ENCODE measurements at places on chromosomes 3 and 15.

- DNase-seq = no peak
These were observed 4.6 kb downstream of the EFCC1 start for GRCh38 chr3:129005526-129006303.

DNA sequence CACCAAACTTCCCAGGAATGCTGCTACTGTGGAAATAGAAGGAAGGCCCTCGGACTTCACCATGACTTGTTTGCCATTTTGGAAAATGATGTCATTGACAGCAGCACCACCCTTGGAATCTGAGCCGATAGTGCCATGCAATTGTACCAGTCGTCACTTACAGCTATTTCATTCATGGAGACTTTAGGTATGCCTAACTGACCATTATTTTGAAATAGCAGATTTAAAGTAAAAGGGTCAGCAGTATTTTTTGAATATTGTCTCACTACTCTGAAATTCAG is 66.0 kb upstream of the ARL8B start:
- DNase-seq = no peak

GRCh38 chr15:93249623-93250022 is 160.6 kb upstream of the RGMA start:
- no peak for DNase-seq

DNA sequence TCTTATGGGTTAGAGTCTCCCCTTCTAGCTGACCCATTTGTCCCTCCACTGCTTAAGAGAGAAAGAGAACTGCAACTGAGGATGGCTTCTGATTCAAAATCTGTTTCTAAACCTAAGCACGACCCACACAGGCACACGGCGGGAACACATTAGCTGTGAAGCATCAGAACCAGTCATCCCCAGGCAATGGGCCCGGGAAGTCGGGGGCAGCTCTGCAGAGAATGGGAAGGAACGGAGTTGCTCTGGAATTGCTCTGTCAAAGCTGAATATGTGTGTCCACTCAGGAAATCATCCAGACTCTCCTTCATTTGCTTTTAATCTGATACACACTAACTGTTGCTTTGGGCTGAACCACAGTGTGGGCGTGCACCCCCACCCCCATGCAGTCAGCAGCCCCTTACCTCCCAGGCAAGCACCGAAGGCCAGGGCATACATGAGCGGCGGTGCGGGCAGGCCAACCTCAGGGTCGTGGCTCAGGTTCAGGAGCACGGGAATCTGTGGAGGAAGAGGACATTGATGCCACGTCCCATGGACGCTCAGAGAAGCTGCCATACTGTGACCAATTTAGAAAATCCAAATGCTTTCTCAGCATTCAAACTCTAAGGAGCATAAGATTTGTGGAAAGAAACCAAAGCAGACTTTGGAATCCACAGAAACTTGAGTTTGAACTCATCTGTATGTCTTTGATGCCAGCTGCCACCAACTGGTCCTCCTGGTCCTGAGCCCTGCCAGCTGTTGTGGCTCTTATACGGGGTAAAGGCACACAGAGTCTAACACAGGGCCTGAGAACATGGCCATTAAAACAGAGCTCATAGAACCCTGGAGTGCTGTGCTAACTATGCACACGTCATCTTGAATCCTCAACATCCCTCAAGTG is 247.9 kb downstream of the OCA2 start:
- no peak for DNase-seq

DNA sequence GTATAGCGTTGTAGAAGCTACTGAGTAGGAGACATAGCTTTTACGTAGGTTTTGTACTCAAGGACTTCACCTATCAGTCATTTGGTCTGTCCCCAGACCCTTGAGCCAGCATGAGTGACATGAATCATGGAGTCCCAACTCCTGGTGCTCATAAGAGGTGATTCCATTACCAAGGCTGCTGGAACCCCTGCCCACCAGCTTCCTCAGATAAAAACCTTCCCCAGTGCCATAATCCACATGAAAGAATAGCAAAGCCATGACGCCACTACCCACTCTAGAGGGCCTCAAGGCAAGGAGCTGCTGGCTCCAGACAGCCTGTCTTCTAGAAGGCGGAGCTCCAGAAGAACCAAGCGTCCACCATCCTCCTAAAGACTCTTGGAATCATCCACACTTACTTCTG is 69.6 kb downstream of the NCEH1 start:
- DNase-seq = no peak

DNA sequence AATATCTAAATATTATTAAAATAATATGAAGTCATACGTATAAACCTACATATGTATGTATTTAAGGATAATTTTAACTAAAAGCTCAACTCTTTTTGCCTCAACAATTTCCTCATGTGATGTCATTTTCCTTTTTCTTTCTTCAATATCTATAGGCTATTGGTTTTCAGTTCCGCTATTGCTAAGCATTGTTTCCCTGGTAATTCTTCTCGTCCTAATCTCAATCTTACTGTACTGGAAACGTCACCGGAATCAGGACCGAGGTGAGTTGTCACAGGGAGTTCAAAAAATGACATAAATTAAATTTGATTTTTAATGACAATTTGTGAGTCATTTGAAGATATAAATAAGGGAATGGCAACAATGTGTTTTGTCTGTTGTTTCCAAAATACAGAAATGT is 16.6 kb downstream of the CD200 start:
- no peak for DNase-seq

DNA sequence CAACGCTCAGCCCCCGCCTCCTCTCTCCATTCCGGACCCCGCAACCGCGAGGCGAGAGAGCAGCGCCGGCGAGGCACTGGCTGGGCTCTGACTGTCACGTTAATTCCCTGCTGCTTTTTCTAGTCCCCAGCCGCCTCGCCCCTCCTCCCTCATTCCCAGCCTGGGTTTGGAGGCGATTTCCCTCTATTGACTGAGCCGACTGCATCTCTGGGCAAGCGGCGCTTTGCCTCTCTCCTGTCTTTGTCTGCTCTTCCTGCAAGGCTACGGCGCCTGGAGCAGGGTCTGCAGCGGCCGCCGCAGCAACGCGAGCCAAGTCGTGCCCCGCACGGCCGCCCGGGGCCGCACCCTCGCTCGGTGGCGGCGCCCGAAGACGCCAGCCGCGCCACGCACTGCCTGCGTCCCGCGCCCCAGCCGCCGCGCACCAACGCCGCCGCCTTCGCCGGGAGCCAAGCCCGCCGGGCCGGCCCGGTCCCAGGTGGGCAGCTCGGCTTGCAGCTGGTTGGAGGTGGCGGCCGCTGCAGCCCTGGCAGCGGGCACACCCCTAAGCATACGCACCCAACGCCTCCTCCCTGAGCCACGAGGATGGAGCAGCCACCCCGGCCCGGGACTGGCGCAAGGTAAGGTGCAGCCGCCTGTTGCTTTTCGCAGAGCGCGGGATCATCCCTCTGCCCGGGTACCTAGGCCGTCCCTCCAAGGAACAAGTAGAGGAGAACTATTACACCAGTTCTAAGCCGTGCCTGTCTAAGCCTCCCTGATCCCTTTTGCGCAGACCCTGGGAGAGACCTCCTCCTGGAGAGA is at the start of gene LRRC3B:
Gene LRRC3B (plus strand): TSS at position 152 of the 798 bp plus-strand sequence. CDS start 86,901 bp downstream, outside the sequence.
- DNase-seq = no peak

DNA sequence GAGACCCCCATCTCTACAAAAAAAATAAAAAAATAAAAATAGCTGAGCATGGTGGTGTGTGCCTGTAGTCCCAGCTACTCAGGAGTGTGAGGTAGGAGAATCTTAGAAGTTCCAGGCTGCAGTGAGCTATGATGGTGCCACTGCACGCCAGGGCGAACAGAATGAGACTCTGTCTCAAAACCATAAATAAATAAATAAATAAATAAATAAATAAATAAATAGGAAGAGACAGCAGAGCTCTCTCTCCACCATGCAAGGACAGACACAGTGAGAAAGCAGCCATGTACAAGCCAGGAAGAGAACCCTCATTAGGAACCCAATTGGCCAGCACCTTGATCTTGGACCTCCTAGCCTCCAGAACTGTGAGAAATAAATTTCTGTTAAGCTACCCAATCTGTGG is 5.4 kb upstream of the C15orf61 start:
- no peak for DNase-seq

DNA sequence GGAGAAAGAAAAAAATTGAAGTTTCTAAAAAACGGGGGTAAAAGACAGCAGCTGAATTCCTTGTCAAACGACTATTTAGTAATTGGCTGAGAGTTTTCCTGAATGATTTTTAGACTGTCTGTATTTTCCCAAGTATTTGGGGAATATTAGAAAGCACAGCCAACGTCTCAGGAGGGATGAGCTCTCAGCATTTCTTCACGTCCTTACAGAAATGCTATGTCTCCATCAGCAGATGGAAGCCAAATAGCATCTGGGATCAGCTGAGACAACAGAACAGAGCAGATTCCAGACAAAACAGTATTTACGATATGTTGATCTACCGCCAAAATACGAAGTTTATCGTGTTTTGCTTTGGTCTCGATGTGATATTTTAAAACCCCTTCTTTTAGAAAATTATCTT is 5.3 kb upstream of the TMC3 start:
- no peak for DNase-seq

DNA sequence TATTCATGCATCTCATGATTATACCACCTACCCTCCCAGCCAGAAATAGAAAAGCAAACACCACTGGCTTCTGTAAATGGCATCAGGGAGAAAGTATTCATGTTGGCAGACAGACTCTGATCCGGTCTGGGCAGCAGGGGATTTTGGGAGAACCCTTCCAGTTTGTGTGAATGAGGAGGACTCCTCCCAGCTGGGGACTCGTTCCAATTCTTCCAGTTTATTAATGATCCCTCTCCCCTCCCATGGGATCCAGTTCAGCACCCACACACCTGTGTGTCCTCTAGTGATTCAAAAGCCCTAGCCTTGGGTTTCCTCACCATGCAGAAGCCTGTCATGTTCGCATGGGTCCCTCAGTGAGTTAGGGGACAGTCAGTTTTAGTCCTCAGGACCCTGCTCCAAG is 110.9 kb downstream of the IQSEC1 start:
- no peak for DNase-seq

DNA sequence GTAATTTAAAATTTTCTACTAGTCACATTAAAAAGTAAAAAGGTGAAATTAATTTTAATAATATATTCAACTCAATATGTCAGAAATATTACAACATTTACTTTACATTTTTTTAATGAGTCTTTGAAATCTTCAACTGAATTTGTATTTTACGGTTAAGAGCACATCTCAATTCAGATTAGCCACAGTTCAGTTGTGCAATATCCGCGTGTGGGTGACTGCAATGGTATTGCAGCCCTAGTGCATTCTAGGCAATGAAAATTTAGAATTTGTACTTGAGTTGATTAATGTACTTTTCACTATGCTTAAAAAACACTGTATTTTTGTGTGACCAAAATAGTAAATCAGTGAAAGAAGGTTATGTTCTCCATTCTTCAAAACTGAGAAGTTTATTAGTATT is 57.3 kb downstream of the CEP63 start:
- no peak for DNase-seq

- DNase-seq = no peak
These were observed 39.9 kb downstream of the KLF15 start for GRCh38 chr3:126317029-126317996.

- DNase-seq = no peak
These were observed 222.6 kb downstream of the ZNF385D start for GRCh38 chr3:21528291-21528995.

DNA sequence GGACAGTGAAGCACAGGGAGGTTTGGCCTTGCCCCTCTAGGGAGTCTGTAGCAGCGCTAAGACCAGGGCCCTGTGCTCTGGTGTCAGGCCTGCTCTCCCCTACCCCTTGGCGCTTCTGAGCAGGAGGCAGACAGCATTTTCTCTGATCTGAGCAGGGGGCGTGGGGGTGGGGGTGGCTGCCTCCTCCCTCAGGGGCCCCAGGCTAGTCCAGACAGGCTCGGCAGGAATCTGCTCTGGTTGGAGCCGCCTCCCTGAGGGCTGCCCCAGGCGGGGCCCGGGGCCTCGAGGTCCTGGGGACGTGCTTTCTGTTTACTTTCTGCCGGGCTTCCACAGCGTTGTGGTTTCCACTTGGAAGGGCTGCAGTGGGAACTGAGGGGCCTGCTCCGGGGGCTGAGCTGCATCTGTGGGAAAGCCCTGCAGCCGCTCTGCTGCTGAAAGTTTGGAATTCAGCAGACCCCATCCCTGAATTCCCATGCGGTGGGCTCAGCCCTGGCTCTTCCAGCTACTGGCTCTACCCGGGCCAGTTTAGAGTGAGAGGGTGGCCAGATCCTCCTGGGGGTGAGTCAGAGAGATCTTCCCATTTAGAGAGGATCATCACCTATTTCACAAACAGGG is 105.4 kb downstream of the LINGO1 start:
- no peak for DNase-seq

- DNase-seq = peak; percentile 12
These were observed 2.9 kb downstream of the SCN5A start for GRCh38 chr3:38646630-38647029.

DNA sequence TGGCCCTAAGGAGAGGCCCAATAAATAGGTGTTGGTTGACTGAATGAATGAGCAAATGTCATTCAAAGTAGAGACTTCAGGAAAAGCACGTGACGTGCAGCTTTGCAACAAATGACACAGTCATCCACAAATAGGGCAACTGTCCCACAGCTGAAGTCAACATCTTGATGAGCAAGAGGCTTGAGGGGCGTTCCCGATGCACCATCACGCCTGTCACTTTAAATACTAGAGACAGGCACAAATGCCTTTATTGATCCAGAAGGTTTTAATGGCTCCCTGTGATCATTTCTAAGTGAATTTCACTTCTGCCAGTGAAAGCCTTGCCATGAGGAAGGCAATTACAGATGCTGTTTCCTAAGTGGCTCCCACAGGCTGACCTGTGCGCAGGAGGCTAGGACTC is 43.6 kb downstream of the ABTB1 start:
- DNase-seq = no peak

- no peak for DNase-seq
These were observed 411.7 kb downstream of the MAGI1 start for GRCh38 chr3:65627062-65627461.

- DNase-seq = no peak
These were observed 477.6 kb upstream of the KCNMB2 start for GRCh38 chr3:178058629-178059028.

DNA sequence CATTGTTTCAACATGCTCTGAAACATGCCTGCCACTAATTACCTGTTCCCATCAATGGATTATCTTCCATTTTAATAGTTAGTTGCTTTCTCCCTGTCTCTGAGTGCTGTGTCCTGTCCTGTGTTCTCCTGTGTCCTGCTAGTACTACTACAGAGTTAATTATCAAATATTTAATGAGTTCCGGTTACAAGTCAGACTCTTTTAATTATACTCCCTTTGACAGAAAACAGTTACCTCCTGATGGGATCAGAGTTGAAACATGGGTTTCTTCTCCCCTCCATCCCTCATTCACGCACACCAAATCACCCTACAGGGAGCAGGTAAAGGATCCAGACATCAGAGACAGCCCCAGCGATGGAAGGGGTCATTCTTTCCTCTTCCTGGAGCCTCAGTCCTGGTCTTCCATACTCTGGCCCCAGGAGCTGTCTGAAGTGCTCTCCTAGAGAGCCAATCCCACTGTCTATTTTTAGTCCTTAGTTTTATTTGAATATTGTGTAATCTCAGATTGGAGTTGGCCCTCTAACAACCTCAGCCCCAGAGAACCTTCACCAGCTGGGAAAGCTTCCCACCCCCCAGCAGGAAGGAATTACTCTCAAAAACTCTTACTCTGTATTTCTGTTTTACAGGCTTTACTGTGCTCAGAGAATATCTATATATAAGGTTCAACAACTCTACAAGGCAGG is 137.0 kb upstream of the C2CD4B start:
- no peak for DNase-seq

- DNase-seq = peak; percentile 87
These were observed 4.2 kb downstream of the ACOX2 start for GRCh38 chr3:58532794-58533220.

GRCh38 chr15:59306520-59307164 is 66.0 kb downstream of the MYO1E start:
- no peak for DNase-seq

- no peak for DNase-seq
These were observed 533.9 kb downstream of the TBL1XR1 start for GRCh38 chr3:176663387-176663786.

Data from activated CD4-positive, alpha-beta T cell treated with anti-CD3 and anti-CD28 coated beads, Interleukin-2, amount 50 U/mL, for 48 hours (primary cell).